ENCODE measurements at places on chromosomes 7 and 10. TPM values are rescaled to one million over a fixed set of nuclear protein-coding genes. Genes with fewer than 3 reads are reported as not detected.

Gene ARHGAP22
- 7.7 TPM for total RNA-seq

Gene MOSPD3
- 11.7 TPM for total RNA-seq

Gene INMT
- total RNA-seq = 0.73 TPM

Gene VCL
- total RNA-seq = 23.0 TPM

Gene ADCY1
- 93.5 TPM for total RNA-seq

Gene GDF2
- total RNA-seq = not detected

Gene FAM25G
- not detected for total RNA-seq

Gene CNPY1
- 19.4 TPM for total RNA-seq

Gene EPO
- total RNA-seq = not detected

Gene FAM171A1
- 29.7 TPM for total RNA-seq

Gene TRIP6
- total RNA-seq = 7.6 TPM

Gene SRRM3
- total RNA-seq = 16.3 TPM

Gene MYL10
- not detected for total RNA-seq

Gene DENND2A
- total RNA-seq = 31.7 TPM

Gene SRI
- total RNA-seq = 77.9 TPM

Gene PIP
- total RNA-seq = not detected

Gene SLC13A1
- total RNA-seq = not detected

Gene LRRD1
- 1.7 TPM for total RNA-seq

Gene C7orf33
- 0.64 TPM for total RNA-seq

Gene SKAP2
- 2.4 TPM for total RNA-seq

Gene MYO3A
- total RNA-seq = 6.0 TPM

Gene GTF2IRD1
- 20.7 TPM for total RNA-seq

Gene SYT15B
- total RNA-seq = 0.54 TPM

Gene FGFBP3
- total RNA-seq = 23.3 TPM

Gene SNCG
- total RNA-seq = 8.9 TPM

Gene TMEM225B
- total RNA-seq = 0.27 TPM

Gene MBL2
- not detected for total RNA-seq

Gene C10orf95
- total RNA-seq = not detected

Gene ACADSB
- 16.9 TPM for total RNA-seq

Gene PHF14
- total RNA-seq = 206 TPM

Gene ZNF722
- not detected for total RNA-seq

Gene CYP2C19
- total RNA-seq = 0.36 TPM

Gene LRRC18
- not detected for total RNA-seq

Gene SYNPO2L
- total RNA-seq = not detected

Gene FAM25C
- total RNA-seq = not detected

Gene MORN4
- 19.6 TPM for total RNA-seq

Gene CRHR2
- 0.27 TPM for total RNA-seq

Gene CPA1
- not detected for total RNA-seq

Gene MKX
- 1.8 TPM for total RNA-seq

Gene LHPP
- total RNA-seq = 8.1 TPM

Gene PTPN20
- total RNA-seq = 16.4 TPM
